AG10803 (cell line): ENCODE measurements at places on chromosomes 1 and 21.

DNA sequence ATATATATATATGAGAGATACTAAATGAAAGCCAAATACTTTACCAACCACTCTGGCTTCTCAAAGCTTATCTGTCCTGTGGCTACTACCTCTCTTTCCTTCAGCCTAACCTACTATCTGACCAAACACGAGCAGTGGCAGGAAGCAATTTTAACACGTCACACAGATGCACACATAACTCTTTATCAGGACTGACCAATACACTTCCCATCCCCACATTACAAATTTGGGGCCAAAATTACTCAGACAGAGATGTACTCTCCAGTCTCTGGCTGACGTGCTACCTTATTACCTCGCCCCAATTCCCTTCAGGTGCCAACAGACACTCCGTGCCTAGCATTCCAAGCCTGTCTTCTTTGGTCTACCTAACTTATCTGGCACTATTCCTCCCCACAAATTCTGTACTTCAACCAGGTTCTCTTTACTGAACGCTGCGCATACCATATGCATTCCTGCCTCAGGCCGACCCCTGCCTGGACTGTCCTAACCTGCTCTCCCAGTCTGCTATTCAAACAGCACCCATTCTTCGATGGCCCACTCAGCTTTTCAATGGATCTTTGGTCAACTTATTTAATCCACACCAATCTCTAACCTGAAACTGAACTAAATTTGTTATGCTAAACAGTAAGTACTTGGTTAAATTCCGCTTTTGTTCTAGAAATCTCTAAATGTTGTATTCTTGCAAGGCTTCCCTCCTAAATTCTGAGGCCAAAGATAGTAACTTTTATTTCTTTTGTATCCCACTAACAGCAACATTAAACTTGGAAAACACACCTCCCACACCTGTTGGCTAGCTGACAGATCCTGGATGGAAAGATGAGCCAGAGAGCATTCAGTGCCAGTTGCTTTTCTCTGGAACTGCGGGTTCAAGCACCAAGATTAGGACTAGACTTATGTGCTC is 27.9 kb downstream of the RERE start:
- no peak for DNase-seq

DNA sequence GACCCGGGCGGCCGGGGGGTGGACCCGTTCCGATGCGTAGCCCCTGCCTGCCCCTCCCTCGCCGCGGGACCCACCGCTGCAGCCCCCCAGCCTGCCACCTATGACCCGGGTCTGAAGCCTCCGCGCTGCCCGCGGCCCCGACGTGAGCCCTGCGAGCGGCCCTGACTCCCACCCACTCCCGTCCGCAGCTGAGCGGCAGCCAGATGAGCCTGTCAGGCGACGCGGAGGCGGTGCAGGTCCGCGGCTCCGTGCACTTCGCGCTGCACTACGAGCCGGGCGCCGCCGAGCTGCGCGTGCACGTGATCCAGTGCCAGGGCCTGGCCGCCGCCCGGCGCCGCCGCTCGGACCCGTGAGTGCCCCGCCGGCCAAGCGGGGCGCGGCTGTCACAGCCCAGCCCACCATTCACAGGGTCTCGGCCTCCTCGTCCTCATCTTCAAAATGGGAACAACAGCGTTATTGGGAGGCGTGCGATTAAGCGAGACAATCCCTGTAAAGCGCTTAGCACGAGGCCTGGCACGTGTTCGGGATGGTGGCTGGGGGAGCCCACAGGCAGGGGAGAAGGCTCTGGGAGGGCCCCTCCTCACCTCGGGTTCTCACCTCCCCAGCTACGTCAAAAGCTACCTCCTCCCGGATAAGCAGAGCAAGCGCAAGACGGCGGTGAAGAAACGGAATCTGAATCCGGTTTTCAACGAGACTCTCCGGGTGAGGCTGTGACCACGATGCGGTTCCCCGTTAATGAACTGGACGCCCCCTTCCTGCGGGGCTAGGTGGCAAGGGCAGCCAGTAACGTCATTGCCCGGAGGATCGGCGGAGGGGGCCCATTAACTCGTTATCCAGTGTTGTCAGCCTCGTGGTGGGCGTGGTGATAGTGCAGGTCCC is 8.2 kb downstream of the SYTL1 start:
- peak; percentile 55 for DNase-seq

DNA sequence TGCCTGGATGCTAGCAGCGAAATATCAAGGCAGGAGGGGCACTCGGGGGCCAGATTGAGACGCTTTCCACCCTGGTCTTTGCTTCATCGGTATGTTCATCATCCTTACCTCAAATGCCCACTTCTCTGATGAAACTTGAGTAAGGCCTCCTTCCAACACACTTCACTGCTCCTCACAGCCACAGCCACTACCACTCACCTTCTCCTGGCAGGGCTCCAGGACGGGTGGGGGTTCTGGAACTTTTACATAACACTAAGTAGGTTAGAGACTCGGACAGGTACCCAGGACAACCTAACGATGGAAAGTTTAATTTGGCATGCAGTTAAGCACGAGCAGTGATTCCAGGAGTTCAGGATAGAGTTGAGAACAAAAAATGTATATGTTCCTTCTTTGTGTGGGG is 73.9 kb upstream of the SPAG17 start:
- DNase-seq, result no peak

DNA sequence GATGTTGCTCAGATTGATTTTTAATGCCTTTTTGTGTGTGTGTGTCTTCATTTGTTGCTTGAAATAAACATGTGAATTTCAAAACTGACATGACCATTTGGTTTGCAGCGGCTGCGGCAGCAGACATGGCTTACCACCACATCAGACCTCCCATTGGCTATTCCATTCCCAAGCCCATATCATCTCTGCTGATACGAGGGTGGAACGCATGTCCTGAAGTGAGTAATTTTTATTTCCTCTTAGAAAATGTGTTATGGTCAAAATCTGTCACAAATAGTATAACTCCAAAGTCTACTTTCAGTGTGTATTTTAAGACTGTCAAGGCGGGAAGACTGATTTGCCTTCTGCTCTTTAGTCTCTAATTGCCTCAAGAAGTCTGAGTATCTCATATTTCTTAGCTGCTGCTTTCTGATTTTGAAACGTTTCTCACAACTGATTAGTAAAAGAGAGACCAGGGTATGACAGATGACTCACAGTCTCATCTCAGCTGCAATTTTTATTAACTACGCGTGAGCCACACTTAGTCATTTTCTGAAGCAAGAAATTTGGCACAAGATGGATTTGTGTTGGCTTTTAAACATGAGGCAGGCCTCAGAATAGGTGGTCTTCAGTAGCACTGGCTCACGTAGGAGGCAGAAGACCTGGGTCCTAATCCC is 49.0 kb downstream of the LRRC53 start:
- DNase-seq, result peak; percentile 58

DNA sequence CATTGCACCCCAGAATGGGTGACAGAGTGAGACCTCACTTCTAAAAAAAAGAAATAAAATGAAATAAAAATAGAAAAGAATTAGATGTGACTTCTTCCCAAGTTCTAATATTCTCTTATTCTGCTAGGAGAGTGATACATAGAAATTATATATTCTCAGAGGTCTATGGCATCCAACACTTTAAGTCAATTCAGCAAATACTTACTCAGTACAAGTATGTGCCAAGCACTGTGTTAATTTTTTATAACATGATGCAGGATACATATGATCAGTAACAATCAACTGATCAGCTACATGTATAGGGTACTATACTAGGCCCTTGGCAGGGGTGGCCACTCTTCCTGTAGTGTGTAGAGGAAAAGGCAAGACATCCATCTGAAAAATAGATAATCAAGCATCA is 13.0 kb upstream of the JAK1 start:
- DNase-seq, result no peak

- no peak for DNase-seq
Observed at GRCh38 chr1:152220166-152221163, 3.5 kb downstream of the HRNR start.

DNA sequence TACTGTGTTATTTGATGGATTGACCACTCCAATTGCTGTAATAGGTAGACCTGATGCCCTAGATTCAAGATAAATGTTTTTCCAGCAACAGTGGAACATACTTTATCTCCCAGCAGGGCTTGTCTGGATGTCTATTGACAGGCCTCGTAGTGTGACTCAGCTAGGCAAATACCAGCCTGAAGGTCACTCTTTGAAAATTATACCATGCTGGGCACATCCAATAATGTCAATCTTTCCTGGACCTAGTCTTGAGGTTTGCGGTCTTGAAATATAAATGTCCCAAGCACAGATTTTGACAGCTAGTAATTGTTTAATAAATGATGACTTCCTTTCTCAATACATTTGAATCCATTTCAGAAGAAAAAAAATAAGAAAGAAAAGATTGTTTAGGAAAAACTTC is 1138.0 kb upstream of the TMPRSS15 start:
- DNase-seq, result no peak

DNA sequence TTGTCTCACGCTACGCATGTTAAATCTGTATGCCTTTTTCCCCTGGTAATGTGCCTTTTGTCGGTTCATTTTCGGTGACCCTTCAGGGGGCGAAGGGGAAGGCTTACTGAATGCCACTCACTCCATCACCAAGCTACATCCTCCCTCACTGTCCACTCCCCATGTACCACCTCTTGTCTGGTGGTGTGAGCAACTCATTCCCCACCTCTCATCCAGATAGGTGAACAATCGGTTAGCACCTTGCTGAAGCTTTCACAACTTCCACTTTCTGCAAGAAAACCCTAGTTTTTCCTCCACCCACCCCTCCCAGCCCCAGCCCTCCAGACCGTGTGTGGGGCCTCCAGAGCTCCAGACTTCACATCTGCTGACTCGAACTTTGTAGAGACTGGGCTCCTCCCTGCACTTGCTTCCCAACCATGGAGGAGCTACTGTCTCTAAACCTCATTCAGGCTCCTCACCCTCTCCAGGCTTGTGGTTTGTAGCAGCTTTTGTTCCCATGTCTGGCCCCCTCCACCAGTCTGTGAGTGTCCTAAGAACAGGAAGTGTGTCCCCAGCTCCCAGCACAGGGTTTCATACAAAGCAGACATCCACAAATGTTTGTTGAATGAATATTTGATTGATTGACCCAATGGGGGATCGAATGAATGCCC is 48.4 kb upstream of the RUNX3 start:
- DNase-seq, result no peak

- DNase-seq, result no peak
Observed at GRCh38 chr21:41536827-41537103, 28.8 kb upstream of the TMPRSS2 start.

DNA sequence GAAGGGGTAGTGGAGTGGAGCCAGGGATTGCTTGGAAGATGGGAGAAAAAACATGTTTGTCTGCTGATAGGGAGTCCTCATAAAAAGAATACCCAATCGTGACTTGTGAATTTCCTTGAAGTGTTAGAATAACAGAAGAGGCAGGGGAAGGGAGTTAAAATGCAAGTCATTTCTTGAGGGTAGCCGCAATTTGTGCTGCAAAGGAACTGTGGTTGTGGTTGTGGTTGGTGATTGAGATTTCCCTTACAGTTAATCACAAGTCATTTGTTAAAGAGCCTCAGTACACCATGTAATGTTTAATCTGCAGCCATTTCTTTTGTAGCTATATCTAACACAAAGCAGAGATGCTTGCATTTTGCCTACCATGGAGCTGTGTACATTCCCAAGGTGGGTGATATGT is 38.5 kb upstream of the EGLN1 start:
- DNase-seq, result peak; percentile 1

DNA sequence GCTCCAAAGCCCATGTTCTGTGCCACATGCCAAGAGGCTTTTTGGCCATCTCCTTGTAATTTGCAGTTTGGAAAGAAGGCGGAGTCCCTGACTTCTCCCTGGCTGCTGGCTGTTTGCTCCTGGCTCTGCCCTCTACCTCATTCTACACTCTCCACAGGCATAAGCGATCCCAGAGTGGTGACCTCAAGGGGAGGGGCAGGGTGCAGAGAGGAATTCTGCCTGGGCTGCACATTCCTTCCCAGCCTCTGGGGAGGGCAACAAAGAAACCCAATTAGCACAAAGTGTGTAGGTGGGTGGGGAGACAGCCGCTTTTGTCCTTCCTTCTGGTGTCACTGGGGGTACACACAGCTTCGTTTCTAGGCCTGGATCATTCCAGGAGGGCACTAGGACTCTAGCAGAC is 95.3 kb downstream of the HIVEP3 start:
- DNase-seq, result peak; percentile 55

DNA sequence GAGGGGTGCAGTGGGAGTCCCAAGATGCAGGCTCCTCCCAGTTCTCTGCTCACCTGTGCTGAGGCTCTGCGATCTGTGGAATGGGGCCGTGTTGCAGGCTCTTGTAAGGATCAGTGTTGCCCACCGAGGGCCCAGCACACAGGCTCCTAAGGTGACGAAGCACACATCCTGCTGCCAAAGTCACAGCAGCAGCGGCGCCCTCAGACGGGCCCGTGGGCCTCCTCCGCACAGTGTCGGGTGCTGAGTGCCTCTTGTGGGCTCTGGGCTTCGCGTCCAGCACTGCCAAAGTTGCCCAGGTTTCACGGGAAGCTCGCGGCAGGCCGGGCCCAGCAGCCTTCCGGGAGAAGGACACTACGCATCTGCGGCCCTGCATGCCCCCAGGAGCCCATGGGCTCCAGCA is 72.1 kb upstream of the ABCG1 start:
- no peak for DNase-seq

- DNase-seq, result peak; percentile 48
Observed at GRCh38 chr1:73593364-73593763, 604.6 kb downstream of the LRRIQ3 start.

GRCh38 chr1:246492611-246493245 is 14.4 kb downstream of the SMYD3 start:
- peak; percentile 74 for DNase-seq

- peak; percentile 90 for DNase-seq
Observed at GRCh38 chr1:100862591-100862990, 32.1 kb downstream of the EXTL2 start.
